ENCODE measurements at places on chromosomes 7 and 10.
A peak's percentile ranks its signal among the peaks of the same experiment; 100 is the strongest.

- no peak for DNase-seq
Observed at GRCh38 chr7:67518580-67518979, 521.9 kb downstream of the TYW1 start.

DNA sequence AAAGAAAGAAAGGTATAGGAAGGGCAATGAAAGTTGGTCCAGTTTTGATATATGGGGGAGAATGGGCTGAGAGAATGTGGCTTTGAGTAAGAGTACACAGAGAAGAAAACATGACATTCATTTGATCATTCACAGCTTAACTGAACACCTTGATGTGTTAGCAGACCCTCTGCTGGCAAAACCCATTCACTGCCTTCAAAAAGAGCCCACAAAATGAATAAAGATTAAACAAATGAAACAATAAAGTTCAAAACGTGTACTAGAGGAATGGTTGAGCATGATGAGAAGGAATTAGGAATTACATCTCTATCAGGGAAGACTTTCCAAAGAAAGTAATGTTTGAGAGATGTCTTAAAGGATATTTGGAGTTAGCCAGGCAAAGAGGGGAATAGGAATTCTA, 2.1 kb downstream of the WEE2 start:
- no peak for DNase-seq

DNA sequence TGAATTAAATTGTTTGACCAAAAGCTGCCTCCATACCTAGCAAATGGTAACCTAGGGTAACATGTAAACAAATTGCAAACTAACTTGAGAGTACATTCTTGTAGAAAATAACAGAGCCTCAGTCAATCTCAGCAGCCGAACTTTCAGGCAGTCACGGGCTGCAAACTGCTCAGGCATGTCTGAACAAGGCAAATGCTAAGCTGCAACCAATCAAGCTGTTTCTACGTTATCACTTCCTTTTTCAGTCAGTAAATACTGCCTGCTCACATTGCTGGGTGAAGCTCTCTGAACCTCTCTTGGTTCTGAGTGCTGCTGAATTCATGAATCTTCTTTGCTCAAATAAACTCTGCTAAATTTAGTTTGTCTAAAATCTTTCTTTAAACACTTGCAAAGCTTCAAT, 1212.4 kb downstream of the SORCS1 start:
- no peak for DNase-seq

DNA sequence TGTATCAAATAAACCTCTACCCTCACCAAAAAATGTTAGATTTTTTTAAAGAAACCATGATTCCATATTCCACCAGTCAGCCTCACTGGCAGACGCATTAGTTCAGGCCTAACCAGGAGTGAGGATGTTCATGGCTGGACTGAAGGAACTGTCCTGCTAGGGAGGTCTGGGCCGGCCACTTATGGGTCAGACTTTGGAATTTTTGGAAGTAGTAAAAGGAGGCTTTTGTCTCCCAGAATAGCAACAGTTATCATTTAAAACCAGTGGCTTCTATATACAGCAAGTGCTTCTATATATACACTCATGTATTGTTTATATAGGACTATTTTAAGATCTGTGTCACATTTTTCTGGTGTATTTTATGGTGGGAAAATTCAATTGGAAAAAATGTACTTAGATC, 120.5 kb downstream of the CNNM2 start:
- DNase-seq, result no peak

GRCh38 chr10:13143766-13144165, 17.6 kb upstream of the MCM10 start:
- no peak for DNase-seq

DNA sequence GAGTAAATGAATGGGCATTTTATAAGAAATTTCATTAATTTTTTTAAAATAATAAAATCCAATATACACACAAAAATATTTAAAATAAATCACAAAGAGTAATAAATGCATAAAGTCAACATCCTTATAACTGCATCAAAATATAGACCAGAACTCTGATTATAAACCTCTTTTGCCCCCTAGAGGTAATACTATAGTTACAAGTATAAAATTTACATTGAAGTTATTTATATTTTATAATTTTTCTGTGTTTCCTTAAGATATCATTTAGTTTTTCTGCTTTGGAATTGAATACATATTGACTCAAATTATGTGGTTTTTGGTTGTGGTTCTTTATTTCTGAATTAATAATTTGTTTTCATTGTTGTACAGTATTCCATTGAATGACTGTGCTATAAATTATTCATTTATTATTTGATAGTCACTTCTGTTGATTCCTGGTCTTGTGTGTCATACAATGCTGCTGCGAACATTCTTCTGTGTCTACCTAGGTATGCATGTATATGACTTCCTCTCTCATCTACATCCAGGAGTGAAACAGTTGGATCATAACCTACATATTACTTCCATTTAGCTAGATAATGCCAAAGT, 673.6 kb downstream of the IPMK start:
- no peak for DNase-seq

- no peak for DNase-seq
Observed at GRCh38 chr7:155660059-155660757, 15.7 kb downstream of the RBM33 start.

DNA sequence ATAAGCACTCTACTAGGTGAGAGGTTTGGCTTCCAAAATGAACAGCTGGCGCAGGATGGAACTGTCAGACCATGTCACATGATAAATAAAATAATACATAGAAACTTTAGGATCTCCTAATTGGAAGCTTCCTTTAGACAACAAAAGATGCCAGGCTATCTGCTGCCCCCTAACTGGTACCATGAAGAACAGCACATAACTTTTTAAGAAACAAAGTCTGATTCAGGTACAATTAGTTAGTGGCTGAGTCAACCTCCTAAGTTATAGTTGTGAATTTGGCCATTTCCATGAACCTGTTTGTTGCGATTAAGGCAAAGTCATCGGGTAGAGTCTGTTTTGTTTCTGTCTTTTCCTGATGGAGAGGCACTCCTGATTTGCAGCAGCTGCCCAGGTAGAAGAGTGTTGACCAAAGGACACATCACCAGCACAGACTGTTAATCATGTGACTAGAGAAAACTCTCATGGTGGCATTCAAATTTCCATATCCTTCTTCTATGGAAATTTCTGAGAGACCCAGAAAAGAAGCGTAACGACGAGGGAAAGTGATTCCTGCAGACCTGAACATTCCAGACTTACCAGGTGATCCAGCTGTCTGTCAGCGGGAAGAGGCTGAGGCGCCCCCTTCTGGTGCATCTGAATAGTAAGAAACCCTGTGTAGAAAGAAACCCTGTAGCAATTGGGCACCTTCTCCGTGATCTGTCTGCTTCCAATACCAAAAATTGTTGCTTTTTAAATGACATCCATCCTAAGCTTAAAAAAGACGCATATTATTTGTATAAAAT, 8.6 kb upstream of the INHBA start:
- DNase-seq, result no peak

DNA sequence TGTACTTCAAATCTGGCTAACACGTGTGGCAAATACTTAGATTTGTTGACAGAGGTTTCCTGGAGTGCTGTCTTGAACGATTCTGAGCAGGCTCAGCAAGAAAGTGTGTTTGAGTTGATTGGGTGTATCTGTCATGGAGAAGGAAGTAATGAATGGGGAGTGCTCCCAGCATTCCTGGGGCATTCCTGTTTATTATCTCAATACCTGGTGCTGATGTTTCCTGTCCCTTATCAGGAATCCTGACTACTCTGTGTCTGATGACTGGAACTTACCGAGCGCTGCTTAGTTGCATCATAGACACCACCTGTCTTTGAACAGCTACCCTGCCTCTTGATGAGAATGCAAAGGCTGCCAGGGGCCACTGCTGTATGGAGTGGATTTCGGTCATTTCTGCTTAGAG, 41.0 kb upstream of the TMEM248 start:
- no peak for DNase-seq

DNA sequence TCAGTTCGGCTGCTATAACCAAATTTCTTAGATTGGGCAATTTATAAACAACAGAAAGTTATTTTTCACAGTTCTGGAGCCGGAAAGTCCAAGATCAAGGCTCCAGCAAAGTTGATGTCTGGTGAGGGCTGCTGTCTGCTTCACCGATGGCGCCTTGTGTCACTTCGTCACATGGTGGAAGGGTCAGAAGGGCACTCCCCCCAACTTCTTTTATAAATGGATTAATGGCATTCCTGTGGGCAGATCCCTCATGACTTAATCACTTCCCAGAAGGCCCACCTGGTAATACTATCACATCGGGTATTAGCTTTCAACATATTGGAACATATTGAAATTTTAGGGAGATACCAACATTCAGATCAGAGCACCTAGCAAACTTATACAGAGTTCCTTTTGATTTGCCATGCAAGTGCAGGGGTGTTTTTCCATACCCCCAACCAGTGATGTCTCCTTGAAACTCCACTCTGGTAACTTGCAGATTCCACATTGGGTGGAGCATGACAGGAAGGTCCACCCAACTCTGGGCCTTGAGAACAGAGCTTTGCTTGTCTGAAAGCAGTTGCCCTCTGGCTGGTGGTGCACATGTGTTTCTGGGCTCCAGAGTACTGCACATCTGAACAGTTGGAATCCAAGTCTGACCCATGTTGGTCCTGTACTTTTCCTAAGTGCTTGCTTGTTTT, 85.1 kb upstream of the KMT2E start:
- no peak for DNase-seq

GRCh38 chr7:6433784-6434615, 13.8 kb downstream of the DAGLB start:
- no peak for DNase-seq

- no peak for DNase-seq
Observed at GRCh38 chr7:4099651-4100050, 582.4 kb upstream of the FOXK1 start.

DNA sequence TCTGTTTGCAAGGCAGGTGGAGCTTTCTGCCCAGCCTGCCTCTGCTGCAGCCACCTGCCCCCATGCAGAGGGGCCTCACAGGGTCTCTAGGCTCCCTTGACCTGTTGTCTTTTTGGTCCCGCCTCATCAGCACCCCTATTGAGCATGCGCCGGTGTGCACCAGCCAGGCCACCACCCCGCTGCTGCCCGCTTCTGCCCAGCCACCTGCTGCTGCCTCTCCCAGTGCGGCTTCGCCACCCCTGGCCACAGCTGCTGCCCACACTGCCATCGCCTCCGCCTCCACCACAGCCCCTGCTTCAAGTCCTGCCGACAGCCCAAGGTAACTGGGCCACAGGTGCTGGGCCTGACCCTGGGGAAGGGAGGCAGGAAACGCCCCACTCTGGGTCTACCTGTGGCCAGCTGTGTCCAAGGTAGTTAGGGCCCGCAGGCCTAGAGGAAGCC, 38.1 kb downstream of the LDB3 start:
- no peak for DNase-seq

DNA sequence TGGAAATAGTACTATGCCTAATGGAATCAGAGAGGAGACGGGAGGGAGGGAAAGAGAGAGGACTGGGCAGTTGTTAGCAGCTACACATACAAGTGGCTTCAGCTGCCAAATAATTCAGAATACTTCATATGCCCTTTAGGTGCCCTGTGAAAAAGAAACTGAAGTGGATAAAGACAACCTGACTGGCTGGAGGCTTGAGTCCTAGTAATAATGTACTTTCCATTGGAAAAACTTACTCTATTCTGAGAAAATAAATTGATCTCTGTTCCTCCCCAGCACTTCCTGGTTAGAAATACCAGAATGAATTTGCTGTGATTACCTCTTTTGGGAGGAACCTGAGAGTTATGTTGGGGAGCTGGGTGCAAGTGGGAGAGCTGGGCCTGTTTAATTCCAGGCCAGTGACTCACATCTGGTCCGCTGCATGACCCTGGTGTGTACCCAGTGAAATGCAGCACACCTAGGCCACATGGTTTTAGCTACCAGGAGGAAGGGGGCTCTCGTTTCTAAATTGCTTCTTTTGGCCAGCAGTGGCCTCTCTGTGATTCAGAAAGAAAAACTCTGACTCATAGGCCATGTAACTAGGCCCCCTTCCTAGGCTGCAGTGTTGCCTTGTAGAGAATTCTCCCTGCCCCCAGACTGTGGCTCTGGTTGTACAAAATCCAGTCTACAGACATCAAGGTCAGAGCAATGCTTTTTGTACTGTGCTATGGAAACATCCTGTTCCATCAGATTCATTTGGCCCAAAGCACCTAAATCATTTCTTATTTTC, 6.5 kb downstream of the AGFG2 start:
- DNase-seq, result peak; percentile 71

DNA sequence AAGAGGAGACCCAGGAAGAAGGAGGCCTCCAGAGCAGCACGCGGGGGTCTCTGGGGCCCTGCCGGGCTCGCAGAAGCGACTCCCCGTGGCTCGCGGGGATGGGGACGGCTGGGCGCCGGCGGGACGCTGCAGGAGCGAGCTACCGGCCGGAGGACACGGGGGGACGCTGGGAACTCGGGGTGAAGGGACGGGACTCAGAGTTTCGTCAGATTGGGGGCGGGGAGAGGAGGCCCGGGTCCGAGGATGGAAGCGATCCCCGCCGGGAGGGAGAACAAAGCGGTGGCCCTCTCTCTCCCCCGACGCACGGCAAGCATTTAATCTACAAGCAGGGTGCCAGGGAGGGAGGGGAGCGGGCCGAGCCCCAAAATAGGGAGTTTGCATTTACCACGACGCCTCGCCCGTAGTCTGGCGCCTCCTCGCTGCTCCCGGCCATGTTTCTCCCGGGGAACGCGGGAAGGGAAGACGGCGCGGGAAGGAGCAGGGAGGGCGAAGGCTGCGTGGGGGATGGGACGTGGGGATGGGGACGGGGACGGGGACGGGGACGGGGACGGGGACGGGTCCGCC, at the start of gene PRTFDC1:
Gene PRTFDC1 (minus strand): TSS at position 464 of the 564 bp plus-strand sequence. CDS start 31 bp downstream, at position 433.
- no peak for DNase-seq

DNA sequence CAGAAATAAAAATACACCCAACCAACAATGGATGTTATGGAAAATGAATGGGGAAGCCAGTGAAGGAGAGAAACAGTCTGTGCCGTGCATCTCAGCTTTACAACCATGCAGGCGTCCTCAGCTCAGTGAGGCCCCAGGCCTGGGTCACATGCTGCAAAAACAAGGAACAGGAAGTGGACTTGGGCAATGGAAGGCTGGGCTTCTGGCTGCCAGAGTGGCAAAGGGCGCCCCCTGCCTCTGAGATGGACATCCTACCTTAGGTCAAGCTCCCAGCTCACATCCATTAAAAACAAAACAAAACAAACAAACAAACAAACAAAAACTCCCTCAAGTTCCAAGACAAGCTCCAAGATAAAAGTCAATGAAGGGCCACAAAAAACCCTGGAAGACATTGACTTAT, 54.7 kb upstream of the AFAP1L2 start:
- no peak for DNase-seq

GRCh38 chr10:29386342-29386999, 97.6 kb downstream of the LYZL1 start:
- DNase-seq, result no peak

DNA sequence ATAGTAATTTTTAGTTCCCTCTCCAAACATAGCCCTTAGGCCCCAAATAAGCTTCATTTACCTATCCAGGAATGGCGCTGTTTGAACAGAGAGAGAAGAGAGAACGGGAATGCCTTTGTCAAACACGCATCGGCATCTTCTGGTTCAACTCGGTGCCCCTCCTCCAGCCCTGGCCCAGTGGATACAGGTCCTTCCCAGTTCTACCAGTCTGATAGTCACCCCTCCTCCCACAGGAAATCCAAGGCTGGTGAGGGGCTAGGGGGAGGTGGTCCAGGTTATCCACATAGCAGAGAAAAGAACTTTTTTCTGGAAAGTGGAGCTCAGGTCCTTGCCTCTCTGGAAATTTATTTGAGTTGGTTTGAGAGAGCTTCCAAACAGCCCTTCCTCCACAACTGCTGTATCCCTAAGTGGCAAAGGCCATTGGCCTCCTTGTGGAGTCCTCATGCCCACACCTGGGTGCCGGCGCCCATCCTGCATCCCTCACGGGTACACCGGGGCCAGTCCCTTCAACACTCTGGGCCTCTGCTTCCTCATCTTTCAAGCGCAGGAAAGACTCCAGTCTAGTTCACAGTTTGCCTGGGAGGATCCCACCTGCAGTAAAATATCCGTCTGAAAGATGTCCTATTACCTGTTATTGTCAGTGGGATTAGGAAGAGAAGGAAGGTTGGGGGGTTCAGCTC, 287.4 kb downstream of the CELF2 start:
- no peak for DNase-seq

Measured in HS-5 (cell line).